ENCODE measurements at places on chromosomes 11 and 22. TPM values are rescaled to one million over a fixed set of nuclear protein-coding genes. Genes with fewer than 3 reads are reported as not detected.

OR4A16 gene
- not detected for polyA plus RNA-seq

ADAMTS15 gene
- polyA plus RNA-seq = not detected

- no peak for DNase-seq
These were observed 15.0 kb downstream of the CXCR5 start for GRCh38 chr11:118898400-118899295.

DNA sequence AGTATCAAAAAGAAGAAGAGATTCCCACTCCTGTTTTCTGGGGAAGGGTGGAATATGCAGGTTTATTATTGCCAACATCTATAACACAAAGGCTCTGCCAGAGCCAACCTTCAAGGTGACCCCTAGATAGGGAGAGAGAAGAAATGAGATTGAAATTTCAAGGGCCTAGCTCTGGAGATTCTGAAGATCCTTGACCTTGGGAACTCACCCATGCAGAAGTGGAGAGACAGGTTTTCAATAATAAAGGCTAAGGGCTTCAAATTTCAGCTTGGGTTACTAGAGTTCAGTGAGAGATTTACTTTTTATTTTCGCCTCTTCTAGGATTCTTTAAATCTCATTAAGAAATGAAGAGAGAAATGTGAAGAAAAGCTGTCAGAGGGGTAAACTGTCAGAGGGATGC lies 98.4 kb downstream of the CD44 start:
- DNase-seq = no peak

PRR33 gene
- not detected for polyA plus RNA-seq

- DNase-seq = peak; percentile 56
These were observed 1.2 kb downstream of the C2CD2L start for GRCh38 chr11:119108146-119108856.

- DNase-seq = no peak
These were observed 4.6 kb upstream of the PGGHG start for GRCh38 chr11:284105-285020.

DNA sequence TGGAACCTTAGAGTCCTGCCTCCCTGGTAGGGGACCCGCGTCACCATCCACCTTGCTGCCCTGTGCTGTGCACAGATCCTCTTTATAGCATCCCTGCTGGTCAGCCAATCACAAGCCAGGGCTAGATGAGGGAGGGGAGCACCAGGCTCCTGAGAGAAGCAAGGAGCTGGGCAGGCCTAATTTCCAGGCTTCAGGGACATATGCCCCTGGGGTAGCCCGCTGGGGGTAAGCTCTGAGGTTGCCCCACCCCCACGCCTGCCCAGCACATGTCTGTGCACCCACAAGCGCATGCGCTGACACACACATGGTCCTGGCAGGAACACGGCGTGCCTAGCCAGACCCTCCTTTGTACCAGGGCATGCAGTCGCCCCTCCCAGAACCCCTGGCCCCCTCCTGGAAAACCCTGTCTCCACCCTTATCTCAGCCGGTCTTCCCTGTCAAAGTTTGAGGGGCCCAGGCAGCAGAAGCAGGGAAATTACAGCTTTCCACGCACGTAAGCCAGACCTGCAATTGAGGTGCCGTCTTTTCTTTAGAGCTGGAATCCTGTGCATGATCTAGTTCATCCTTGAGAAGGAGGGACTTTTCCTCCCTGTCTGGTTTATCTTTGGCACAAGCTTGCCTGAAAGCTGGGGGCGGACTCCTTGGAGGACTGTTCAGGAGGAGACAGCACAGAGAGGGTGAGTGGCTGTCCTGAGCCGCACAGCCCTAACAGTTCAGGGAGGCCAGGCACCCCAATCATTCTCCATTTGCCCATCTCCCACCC lies 2.1 kb downstream of the SSTR3 start:
- DNase-seq = no peak

DNA sequence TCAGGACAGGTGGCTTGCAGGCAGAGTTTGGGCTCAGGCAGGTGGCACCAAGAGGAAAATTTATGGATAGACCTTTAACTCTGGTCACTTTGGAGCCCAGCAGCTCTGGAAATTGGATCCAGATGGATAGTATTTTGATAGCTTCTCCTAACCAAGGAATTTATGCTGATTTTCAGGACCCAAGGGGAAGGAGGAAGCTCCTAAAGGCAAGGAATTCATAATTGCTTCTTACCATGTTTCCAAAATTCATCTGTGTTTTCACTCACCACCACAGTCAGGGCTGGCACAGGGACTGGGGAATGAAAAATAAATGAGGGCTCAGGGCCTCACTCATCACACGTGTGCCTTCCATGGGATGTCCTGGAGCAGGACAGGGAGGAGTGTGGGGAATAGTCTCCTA lies 317.8 kb downstream of the ST3GAL4 start:
- no peak for DNase-seq

- peak; percentile 42 for DNase-seq
These were observed 669 bp downstream of the MICAL3 start for GRCh38 chr22:18023509-18024275.

DNA sequence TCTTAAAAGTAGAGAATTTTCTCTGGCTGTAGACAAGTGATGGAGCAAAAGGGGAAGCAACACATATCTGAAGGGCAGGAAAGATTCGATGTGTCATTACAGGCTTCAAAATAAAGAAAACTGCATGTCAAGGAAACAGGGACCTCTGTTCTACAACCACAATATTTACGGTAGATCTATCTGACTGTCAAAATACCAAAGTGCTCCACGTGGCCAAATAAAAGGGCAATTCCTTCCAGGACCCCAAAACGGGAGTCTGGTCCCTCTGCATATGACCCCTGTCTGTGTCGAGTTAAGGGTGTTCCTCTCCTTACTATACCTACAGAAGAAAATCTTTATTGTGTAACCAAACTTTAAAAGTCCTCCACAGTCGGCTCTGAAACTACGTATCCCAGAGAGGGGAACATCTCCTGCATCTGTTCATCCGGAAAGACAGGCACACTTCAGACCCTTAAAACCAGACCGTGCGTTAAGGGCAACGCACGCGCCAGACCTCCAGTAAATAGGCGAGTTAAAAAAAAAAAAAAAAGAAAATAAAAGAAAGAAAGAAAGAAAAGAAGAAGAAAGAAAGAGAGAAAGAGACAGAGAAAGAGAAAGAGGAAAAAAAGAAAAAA lies 756 bp downstream of the CLNS1A start:
- peak; percentile 20 for DNase-seq
